SK-N-SH treated with all-trans-retinoic acid at 6 μM for 48 hours (cell line): ENCODE measurements at places on chromosomes 6 and 20.
A peak's percentile ranks its signal among the peaks of the same experiment; 100 is the strongest.

DNA sequence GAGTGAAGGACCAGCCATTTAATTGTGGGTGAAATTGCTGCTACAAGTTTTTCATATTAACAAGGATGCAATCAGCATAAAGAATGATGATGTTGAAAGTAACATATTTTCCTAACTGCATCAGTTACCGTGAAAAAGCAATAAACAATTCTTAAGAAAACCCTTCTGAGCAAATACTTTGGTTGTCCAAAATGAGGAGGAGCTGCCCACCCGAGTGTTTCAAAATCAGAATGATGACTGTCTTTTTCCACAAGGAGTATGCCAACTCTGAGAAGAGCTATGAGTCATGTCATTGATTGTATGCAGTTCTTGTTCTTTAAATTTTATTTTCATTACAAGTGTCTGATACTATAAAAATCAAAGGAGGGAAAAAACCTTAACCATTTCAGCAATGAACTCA is 470.5 kb downstream of the COL12A1 start:
- ATAC-seq = no peak

DNA sequence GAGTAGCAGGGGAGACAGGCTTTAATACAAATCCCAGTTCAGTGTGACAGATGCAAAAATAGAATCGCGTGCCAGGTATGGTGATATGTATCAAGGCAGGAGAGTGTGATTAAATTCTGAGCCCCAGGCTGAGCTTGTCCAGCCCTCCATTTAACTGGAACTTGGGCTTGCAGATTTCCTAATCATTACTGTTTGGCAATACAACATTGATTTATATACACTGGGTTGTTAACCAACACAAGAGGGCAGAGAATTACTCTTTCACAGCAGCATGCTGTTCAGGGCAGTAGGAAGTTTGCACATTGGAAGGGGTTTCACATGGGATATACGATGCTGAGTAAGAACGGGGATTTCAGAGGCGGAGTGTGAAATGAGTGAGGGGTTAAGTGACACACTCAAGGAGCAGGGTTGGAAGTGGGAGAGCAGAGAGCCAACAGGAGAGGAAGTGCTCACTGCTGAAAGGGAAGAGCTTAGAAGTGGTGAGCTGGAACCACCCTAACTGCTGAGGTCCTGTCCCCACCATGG is 70.8 kb upstream of the ATXN1 start:
- ATAC-seq = no peak

DNA sequence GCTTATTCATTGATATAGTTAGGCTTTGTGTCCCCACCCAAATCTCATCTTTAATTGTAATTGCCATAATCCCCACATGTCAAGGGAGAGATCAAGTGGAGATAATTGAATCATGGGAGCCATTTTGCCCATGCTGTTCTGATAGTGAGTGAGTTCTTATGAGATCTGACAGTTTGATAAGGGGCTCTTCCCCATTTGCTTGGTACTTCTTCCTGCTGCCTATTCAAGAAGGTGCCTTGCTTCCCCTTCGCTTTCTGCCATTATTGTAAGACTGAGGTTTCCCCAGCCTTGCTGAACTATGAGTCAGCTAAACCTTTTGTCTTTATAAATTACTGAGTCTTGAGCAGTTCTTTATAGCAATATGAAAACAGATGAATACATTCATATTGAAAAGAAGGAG is 45.6 kb downstream of the CENPW start:
- no peak for ATAC-seq

GRCh38 chr6:129667621-129668020 is 42.4 kb downstream of the ARHGAP18 start:
- ATAC-seq = peak; percentile 70

DNA sequence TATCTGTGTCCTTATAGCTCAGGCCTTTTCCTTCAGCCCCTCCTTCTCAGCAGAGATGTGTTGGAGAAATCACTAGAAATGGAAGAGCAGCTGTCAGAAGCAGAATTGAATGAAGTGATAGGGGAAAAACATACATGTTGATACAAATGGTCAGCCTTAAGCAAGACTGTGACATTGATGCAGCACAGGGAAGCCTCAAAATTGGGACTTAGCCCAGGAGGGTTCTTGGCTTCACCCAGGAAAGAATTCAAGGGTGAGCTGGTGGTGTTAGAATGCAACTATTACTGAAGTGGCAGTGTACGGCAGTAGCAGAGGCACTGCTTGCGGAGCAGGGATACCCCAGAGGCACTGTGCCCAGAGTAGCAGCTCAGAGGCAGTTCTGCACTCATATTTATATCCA is 8.0 kb upstream of the KIF16B start:
- ATAC-seq = no peak

- ATAC-seq = no peak
Measured at GRCh38 chr6:39521958-39522357, 199.5 kb upstream of the KCNK16 start.

DNA sequence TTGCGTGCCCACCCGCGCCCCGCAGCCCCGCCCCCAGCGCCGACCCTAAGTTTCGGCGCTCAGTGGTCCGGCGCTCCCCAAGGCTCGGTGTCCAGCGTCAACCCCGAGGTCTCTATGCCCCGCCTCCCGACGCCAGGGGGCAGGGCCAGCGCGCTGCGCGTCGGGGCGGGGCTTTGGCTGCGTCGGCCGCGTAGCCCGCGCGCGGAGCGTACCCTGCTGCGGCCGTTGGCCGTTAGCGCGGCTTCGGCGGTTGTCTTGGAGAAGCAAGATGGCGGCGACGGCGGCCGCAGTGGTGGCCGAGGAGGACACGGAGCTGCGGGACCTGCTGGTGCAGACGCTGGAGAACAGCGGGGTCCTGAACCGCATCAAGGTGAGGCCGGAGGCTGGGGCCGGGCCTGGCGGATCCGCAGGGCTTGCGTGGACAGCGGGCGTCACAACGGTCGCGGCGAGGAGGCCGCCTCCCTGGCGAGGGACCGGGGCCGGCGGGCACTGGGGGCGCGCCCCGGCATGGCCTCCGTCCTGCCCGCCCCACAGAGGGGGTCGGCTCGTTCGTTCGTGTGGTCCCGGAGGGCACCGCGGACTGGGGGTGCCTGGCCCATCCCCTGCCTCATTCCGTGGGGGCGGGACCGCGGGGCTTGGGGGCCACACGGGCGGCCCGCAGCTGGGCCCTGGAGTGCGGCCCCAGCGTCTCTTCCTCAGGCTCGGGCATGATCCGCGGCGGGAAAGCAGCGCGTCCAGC is at the start of gene CEP43:
CEP43 (plus strand) TSS at position 253 of the 739 bp plus-strand sequence; CDS start at position 269, 16 bp downstream.
- peak; percentile 90 for ATAC-seq

- peak; percentile 90 for ATAC-seq
Measured at GRCh38 chr6:157764178-157765068, 58.6 kb upstream of the SNX9 start.

DNA sequence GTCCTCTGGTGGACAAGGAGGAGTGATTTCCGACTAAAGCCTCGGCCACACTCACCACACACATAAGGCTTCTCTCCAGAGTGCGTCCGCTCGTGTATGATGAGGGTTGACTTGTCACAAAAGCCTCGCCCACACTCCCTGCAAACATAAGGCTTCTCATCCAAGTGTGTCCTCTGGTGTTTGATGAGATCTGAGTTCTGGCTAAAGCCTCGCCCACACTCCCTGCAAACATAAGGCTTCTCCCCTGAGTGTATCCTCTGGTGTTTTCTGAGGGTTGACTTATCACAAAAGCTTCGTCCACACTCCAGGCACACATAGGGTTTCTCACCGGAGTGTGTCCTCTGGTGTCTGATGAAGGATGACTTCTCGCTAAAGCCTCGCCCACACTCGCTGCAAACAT is 12.9 kb upstream of the SNRPB start:
- no peak for ATAC-seq

DNA sequence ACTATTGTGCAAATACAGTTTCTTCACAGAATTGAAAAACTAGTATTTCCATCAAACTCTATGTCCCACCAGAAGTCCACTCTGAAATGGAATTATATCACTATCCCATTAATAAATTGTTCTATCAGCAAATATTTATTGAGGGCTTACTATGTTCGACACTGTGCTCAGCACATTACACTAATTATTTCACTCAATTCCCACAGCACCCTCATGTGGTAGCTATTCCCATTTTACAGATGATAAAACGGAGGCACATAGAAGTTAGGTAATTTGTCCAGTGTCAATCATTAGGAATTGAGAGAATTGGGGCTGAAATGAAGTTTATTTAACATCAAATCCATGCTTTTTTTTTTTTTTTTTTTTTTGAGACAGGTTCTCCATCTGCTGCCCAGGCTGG is 52.5 kb downstream of the MKKS start:
- ATAC-seq = no peak

GRCh38 chr6:167567142-167568033 is 242.5 kb downstream of the TTLL2 start:
- ATAC-seq = no peak

DNA sequence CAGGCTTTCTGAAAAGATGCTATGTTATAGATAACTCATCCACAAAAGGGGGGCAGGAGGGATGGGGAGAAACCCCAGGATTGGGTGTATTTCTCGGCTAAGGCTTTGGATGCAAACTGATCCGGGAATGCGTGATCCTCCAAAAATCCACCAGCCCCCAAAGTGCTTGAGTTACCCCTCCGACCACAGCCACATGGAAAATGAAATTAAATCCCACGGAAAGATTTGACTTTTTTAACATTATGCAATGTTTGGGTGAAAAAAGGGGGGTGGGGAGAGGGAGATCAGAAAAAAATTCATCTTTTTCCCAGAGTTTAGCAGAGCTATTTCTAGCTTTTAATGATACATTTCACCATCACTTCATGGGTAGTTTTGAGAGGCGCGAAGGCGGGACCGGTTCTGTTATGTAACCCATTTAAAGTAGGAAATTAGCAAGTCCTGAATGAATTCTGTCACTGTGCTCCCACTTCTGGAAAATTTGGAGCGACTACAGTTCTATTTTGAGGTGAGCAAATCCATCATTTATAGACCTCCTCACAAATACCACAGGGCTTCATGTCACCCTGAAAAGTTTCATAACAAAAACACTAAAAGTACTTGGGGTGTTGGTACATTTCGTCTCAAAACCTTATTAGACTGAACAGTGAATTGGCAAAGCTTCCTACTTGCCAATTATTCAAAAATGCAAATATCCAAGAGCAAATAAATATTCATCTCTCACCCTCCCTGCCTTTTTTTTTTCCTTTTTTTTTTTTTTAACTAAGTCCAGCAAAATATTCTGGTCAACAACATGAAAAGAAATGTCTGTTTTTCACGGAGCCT is 51.9 kb upstream of the NFATC2 start:
- no peak for ATAC-seq

DNA sequence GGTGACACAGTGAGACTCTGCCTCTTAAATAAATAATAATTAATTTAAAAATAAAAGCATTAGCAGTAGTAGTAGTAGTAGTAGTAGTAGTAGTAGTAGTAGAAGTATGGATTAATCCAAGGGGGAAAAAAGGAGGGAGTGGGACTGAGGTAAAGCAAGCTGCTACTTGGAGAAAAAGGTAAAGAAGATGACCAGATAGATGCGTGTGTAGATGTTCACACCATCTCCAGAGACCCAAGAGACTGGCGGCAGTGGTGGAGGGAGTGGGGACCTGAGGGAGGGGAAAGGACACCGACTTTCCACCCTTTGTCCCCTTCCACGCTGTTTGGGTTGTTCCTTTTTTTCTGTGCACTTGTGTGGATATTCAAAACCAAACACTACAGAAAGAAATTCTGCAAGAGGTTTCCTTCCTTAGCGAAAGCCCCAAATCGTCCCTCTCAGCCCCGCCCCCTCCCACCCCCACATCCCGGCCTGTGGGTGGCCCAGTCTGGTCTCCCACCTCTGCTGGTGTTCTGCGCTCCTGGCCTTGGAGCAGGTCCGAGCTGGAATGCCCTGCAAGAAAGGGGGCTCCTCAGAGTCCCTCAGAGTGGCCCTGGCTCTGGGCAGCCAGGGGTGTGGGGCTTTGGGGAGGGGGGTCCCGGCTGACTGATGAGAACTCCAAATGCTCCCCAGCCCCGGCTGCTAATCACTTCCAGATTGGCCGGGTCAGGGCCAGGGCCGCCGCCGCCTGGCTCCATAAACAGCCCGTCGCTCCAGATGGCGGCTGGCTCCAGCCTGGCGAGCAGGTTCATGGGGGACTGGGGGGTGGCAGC is 60.2 kb downstream of the UBE2V1 start:
- ATAC-seq = peak; percentile 22; the same call in 2 of the 3 replicates

DNA sequence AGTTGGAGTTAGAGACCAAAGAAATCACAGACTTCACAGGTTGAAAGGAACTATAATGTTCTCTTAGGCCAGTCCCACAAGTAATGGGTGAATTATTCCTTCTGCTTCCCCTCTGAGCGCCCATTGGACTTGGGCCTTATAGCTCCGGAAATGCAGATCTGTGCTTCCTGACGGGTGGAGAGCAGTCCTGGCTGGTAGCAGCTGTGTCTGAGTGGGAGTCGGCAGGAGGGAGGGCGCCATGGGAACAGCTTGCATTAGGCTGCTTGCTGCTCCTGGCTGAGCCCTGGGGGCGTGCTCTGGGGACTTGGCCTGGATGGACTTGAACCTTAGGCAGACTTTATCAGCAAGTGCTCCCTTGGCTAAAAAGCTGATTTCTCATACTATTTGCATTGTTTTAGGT is 18.4 kb upstream of the NUP153 start:
- peak; percentile 64 for ATAC-seq

DNA sequence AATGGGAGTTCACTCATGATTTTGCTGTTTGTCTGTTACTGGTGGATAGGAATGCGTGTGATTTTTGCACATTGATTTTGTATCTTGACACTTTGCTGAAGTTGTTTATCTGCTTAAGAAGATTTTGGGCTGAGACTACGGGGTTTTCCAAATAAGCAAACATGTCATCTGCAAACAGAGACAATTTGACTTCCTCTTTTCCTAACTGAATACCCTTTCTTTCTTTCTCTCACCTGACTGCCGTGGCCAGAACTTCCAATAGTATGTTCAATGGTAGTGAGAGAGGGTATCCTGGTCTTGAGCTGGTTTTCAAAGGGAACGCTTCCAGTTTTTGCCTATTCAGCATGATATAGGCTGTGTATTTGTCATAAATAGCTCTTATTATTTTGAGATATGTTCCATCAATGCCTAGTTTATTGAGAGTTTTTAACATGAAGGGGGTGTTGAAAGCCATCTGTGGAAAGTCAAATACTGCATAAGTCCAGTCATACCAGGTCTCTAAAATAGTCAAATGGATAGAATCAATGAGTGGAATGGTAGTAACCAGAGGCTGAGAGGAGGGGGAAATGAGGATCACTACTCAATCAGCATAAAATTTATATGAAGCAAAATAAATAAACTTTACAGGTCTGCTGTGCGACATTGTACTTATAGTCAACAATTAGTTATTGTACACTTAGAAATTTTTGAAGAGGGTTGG is 610.4 kb upstream of the ADGRB3 start:
- no peak for ATAC-seq
